Endothelial cell of umbilical vein (primary cell): ENCODE measurements at places on chromosomes 11 and 22. TPM values are rescaled to one million over a fixed set of nuclear protein-coding genes. Genes with fewer than 3 reads are reported as not detected.

DNA sequence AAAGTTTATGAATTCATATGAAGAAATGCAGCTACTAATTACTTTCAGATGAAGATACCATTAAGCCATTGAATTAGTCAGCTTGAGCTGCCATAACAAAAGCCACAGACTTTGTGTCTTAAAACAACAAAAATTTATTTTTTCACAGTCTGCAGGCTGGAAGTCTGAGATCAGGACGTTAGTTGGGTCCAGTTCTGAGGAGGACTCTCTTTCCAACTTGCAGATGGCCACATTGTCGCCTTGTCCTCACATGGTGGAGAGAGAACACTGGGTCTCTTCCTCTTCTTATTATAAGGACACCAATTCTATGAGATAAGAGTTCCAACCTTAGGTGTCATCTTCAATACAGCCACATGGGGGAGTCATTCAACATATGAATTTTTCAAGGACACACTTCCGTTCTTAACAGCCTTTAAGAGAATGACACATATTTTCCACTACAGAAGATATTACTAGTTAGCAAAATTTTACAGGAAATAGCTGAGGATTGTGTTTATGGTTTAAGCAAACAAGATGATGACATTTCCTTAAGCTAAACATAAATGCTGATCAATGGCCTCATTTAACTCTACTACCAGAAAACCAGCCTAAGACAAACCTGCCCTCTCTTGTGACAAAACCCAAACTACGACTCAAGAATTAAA, 56.0 kb downstream of the DCUN1D5 start:
- DNase-seq, result peak; percentile 91

- DNase-seq, result no peak
These were observed 3.9 kb upstream of the OR4C6 start for GRCh38 chr11:55658031-55658573.

DNA sequence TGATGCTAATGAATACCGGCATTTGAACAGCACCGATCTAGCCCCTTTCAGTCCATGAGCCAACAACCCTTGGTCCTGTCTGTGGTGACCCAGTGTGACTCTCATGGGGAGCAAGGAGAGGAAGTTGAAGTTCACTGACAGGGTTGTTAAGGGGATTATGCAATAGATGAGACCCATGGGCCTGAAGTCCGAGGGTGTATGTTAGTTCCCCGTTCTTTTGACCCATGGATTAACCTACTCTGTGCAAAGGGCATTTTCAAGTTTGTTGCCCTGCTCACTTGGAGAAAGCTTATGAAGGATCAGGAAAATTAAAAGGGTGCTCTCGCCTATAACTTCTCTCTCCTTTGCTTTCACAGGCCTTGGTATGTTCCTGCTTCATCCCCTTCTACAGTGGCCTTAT, 4.9 kb downstream of the PNPLA3 start:
- no peak for DNase-seq

GRCh38 chr11:104934594-104934993, 33.8 kb downstream of the CASP4 start:
- DNase-seq, result no peak

- DNase-seq, result no peak
These were observed 21.0 kb upstream of the OR6X1 start for GRCh38 chr11:123775289-123775688.

DNA sequence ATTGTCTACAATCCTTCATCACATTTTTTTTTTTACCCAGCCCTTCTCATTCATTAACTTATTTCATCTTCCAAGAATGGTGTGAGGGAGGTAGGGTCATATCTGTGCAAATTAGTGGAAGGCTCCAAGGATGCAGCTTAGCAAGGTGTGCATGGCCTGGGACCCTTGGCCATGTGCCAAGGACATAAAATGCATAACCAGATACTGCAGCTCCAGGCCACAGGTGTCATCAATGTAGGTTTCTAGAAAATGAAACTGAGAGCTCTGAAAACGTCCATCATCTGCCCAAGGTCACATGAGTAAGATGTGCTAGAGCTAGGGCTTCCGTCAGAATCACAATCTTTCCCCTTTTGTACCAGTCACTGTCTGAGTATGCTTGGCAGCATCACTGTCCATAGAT, 29.8 kb downstream of the ANKK1 start:
- no peak for DNase-seq

GRCh38 chr22:37999640-38000272, 15.4 kb upstream of the SOX10 start:
- DNase-seq, result peak; percentile 23

Gene SLC29A2
- polyA plus RNA-seq, result 2.4 TPM in 2 replicates

Gene CHID1
- 98.2 and 107 TPM in 2 replicates for polyA plus RNA-seq

Gene DEPDC7
- polyA plus RNA-seq, result 0.05 and 0.08 TPM in 2 replicates

Gene MYEOV
- 3.8 TPM in 2 replicates for polyA plus RNA-seq
